ENCODE measurements at places on chromosomes 5 and 9. TPM values are rescaled to one million over a fixed set of nuclear protein-coding genes. Genes with fewer than 3 reads are reported as not detected.
A peak's percentile ranks its signal among the peaks of the same experiment; 100 is the strongest.

ZBTB26 gene
- 13.0 TPM for total RNA-seq

SLC38A9 gene
- total RNA-seq, result 38.5 TPM

GRCh38 chr5:141521244-141521781 is 32.4 kb downstream of the PCDHGC5 start:
- no peaks in the 10 kb centered on the region for H3K27me3 ChIP-seq
- no peak for DNase-seq
- peaks cover 12% of the 10 kb centered on the region for H3K4me1 ChIP-seq
- peaks cover 86% of the 10 kb centered on the region for H3K36me3 ChIP-seq
- peak overlapping the region; percentile 79 for H3K27ac ChIP-seq

DNA sequence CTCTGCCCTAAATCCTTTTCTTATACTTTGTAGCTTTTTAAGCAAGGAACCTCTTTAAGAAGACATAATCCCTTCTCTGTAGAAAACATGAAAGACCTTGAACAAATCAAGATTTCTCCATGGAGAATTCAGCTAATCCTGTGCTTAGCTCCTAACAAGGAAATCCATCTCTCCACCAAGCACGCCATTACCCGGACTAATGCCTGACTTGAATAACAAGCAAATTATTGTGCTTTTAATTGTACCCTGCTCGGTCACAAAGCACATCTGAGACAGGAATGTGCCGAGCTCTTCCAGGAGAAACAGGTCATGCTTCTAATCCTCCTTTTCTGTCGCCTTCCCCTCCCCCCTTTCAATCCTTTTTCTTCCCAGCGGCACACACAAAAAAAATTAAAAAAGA is 141.3 kb downstream of the PSAT1 start:
- H3K27ac ChIP-seq, result no peak overlapping the region
- peaks cover 15% of the 10 kb centered on the region for H3K4me1 ChIP-seq
- H3K36me3 ChIP-seq, result no peaks in the 10 kb centered on the region
- H3K27me3 ChIP-seq, result no peaks in the 10 kb centered on the region
- DNase-seq, result no peak
- no peak overlapping the region for H3K4me3 ChIP-seq

GRCh38 chr5:6712142-6712576 is 1.1 kb upstream of the TENT4A start:
- H3K36me3 ChIP-seq, result peaks cover 6% of the 10 kb centered on the region
- DNase-seq, result peak; percentile 80
- H3K27me3 ChIP-seq, result no peaks in the 10 kb centered on the region

All from endodermal cell (in vitro differentiated cells).